ENCODE measurements at places on chromosomes 11 and 22.
A peak's percentile ranks its signal among the peaks of the same experiment; 100 is the strongest.

- DNase-seq, result no peak
Observed at GRCh38 chr11:9651899-9652748, 11.8 kb upstream of the SWAP70 start.

GRCh38 chr11:73814812-73815211 lies 27.1 kb downstream of the MRPL48 start:
- DNase-seq, result no peak

GRCh38 chr11:64306876-64307622 lies 1.7 kb downstream of the ESRRA start:
- DNase-seq, result no peak

DNA sequence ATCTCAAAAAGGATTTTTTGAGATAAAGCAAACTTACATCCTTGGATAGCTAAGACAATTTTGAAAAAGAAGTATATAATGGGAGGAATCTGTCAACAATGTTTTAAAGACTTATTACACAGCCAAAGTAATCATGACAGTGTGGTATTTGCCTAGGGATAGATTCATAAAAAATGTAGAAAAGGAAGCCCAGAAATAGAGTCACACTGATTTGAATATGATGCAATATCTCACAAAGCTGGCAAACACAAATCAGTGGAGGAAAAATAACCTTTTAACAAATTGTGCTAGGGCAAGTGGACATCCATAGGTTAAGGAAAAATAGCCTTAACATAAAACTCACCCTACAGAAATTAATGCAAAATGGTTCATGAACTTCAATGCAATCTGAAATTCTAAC lies 6.0 kb downstream of the XKR3 start:
- no peak for DNase-seq

DNA sequence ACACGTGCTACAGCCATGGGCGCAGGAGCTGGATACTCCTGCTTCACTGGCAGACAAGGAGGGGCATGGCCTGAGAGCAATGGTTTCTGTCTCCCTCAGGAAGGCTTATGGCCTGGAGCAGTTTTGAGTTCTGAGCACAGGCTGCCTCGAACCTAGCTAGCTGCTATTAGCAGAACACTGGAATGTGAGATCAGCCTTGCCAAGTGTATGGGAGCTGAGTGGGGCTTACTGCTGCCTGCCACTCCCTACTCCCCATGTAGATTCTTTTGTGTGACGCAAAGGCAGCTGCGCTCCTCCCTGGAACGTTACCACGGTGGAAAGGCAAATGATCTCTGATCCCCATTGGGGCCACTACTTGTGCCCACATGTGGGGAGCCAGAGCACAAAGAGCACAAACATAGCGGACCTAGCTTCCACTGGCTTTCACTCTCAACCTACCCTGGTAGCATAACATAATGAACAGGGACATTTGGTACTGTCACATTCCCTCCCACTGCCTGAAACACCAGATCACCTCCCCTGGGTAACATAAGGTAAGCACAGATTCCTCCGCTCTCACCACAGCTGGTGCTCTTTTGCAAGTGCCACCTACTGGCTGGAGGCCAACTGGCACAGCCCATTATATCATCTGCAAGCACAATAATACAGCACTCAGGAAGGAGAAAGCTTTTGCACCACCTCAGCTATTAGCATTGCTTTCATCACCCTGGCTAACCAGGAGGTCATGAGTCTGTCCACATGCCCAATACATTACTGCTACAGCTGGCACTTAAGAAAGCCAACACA lies 84.6 kb upstream of the GUCY1A2 start:
- DNase-seq, result peak; percentile 6

GRCh38 chr11:109547356-109548027 lies 125.5 kb downstream of the C11orf87 start:
- DNase-seq, result no peak

GRCh38 chr22:29821291-29822016 lies 16.6 kb downstream of the ASCC2 start:
- DNase-seq, result peak; percentile 31

GRCh38 chr11:86380295-86381059 lies 5.8 kb downstream of the CCDC81 start:
- no peak for DNase-seq

- no peak for DNase-seq
Observed at GRCh38 chr11:122814401-122814800, 23.9 kb upstream of the CRTAM start.

DNA sequence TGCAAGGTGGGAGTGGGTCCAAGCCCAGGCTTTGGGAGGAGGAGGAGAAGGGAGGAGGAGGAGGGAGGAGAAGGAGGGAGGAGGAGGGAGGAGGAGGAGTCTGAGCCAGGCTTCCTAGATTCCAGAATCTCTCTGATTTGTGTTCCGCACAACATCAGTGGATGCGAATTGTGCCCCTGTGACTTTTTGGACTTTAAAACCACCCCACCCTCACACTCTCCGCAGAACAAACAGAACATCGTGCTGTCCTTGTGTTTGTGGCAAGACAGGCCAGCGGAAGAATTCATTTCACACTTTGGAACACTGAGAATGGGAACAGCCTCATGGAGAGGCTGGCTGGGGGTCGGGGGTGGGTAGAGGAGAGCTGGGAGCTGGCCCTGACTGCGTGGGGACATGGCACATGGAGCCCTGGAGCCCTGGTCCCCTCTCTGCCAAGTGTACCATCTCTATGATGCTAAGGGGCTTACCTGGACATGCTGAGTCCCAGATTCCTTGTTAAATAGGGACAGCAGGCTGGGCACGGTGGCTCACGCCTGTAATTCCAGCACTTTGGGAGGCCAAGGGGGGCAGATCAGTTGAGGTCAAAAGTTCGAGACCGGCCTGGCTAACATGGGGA lies 16.4 kb upstream of the SHANK2 start:
- no peak for DNase-seq

DNA sequence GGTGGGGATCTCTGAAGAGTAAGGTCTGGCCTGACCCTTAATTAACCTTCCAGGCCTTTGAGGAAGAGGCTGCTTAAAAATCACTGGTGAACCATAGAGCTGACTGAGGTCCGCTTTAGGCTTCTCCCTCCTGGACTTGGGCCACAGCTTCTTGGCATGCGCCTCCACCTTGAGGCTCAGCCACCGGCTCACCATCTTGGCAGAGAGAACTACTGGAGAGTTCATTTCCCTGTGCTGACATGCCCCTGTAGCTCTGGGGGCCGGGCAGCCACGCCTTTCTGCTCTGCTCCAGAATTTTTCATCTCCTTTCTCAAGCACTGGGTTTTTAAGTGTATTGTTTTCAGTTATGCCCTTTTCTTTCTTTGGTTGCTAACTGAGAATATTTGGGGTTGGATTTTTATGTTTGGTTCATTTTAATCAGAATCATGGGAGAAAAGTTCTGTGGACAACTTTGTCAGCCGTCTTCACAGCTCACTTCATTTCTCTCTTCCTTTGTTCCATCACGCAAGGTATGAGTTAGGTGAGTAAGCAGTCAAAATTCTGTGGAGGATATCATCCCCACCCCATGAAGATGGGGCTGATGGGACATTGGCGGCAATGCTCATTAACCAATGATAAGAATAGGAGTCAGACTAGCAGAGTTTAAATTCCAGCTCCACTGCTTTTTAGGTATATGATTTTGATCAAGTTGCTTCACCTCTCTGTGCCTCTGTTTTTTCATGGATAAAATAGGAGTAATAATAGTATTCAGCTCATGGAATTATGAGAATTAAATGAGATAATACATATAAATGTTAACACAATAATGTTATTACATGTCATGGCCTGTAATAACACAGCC lies 103.9 kb downstream of the DBX1 start:
- DNase-seq, result no peak

GRCh38 chr11:82533628-82534327 lies 199.9 kb downstream of the FAM181B start:
- DNase-seq, result no peak

GRCh38 chr11:66532784-66533183 lies 13.1 kb downstream of the ZDHHC24 start:
- no peak for DNase-seq

GRCh38 chr11:106403751-106404150 lies 326.3 kb downstream of the AASDHPPT start:
- DNase-seq, result no peak

DNA sequence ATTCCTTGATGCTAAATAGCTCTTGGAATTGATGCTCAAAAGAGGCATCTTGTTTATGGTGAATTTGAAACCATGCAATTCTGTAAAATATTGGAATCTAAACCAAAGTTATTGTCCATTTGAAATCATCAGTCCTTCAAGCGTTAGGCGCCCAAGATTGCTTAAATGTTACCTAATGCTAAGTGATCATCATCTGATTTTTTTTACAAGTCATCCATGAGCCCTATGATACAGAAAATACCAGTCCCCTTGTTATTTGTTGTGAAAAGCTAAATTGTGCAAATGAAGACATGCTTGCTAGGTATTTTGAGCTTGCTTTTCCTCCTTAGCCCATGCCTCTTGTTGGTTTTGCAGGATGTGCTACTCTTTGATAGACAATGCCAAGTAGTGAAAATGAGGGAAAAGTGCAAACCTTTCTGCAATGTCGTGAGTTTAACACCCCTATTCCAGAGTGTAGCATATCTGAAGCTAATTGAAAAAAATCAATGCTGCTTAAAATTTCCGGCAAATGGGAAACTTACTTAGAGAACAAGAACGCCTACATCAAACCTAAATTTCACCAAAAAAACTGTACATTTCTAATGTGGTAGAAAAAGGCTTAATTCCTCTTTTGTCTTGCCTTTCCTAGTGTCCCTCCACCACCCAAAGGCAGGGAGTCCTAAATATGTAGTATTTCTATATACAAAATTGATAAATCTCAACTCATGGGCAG lies 1.9 kb downstream of the GRK3 start:
- DNase-seq, result no peak

DNA sequence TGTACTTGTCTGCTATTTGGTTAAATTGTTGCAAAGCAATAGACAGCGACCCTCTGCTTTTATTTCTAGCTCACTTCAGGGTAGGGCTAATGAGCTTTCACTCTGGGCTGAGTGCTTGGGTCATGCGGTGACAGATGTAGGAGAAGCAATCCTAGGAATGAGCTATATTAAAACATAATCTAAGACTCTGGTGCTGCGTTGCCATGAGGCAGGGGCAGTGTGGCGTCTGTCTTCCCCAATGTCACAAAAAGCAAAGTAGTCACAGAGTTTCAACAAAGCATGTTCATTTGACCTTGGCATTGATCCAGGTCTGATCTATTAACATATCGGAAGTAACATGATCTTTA lies 55.5 kb upstream of the GRAMD1B start:
- no peak for DNase-seq

GRCh38 chr22:31569126-31569525 lies 72.8 kb downstream of the SFI1 start:
- DNase-seq, result peak; percentile 1

DNA sequence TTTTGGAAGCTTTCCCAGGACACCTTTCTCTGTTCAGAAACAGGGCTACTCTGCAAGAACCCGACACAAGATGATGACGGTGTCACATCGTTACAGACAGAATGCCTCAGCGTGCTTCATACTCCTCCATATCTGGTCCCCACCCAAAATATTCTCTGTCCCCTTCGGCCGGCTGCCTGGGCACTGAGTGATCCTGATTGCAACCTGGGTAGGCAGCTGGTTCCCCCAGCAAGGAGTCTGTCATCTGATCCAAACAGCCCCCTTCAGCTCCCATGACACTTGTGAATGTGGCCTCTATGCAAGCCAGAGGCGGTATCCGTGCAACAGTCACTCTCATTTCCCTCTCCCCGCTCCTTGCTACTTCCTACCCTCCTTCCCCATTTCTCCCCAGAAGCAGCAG lies 431.7 kb upstream of the B3GAT1 start:
- DNase-seq, result no peak

DNA sequence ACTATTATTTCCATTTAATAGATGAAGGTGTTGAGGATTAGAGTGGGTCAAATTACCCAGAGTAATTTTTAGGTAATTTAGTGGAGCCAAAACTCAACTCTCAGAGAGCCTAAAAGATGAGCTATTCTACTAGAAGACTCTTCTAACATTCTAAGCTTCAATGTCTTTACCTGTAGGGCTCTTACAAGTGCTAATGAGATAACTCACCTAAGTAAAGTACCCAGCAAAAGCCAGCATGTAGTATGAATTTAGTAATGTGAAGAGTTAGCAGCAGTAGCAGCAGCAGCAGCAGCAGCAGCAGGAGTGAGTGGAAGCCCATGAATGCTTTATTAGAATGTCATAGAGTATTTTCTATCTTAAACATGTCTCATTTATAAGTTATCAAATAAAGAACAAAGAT lies 1239.2 kb downstream of the FAM181B start:
- no peak for DNase-seq

Measured in NCI-H2081 (cell line).